Glutamatergic neuron (in vitro differentiated cells): ENCODE measurements at places on chromosomes 6 and 20.

DNA sequence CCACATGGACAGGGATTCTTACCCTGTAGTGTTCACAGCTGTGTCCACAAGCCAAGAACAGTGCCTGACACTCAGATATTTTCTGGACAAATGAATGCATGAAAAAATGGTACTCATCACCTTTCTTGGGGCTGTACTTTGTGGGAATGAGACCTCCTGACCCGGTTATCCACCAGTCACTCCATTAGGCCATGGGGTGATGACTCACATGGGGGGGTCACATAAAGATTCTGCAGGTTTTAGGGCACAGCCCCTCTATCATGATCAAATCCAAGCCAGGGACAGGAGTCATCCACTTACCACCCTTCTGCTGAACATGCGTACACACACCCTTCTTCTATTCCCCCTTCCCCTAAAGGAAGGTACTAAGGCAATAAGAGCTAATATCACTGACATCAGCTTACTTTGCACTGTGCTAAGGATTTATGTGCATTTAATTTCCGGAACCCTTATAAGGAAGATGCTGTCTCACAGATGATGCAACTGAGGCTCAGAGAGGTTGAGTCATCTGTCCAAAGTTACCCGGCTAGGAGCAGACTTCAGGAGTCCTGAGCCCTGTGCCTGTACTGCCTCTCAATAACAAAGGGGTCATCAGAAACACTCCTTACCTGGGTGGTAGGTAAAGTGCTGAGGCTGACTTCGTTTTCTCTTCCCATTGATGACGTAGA, 107.8 kb downstream of the NFATC2 start:
- no peak overlapping the region for H3K4me3 ChIP-seq
- H3K36me3 ChIP-seq, result no peaks in the 10 kb centered on the region
- no peak for DNase-seq
- H3K4me1 ChIP-seq, result peaks cover 4% of the 10 kb centered on the region
- H3K27me3 ChIP-seq, result peaks cover 2% of the 10 kb centered on the region
- H3K27ac ChIP-seq, result no peak overlapping the region

DNA sequence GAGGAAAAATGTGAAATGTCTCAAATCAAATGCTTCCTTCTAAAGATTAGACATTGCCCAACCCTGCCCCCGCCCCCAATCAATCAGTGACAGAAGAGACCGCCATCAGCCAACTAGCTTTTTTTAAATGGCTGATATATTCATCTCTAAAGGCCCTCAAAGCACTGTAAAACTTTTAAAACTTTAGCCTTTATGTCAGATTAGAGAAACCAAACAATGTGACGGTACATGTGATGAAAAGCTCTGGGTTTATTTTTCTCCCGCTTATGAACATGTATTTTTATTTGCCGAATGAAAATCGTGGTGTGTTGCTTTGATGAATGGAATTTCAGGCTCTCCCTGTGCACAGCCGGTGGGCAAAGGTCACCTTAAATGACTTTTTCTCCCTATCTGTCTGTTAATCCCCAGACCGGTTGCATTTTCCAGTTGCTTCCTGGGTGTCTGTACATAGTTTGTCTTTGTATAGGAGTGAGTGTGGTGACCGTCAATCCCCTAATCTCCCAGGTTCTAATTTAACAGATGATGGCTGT, 38.5 kb downstream of the TBC1D7 start:
- DNase-seq, result no peak
- H3K27ac ChIP-seq, result no peak overlapping the region
- H3K27me3 ChIP-seq, result peaks cover 7% of the 10 kb centered on the region
- H3K36me3 ChIP-seq, result peaks cover 28% of the 10 kb centered on the region

DNA sequence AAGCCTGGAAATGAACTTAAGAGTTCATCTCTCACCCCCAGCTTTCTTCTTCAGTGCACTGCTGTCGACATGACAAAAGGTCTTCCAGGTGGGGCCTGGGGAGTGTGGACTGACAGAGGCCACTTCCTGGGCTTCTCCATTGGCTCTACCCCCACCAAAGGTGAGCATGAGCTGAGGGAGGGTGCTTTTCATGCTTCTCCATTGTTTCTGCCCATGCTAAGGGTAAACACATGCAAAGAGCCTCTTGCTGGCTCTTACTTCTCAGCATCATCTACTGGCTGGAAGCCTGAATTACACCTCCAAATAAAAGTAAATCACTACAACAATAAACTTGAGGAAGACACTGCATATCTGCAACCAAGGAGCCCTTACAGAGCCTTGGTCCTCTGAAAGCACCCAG, 227.2 kb downstream of the EPM2A start:
- H3K4me3 ChIP-seq, result no peak overlapping the region
- H3K4me1 ChIP-seq, result no peaks in the 10 kb centered on the region
- H3K27me3 ChIP-seq, result no peaks in the 10 kb centered on the region
- no peak for DNase-seq
- H3K27ac ChIP-seq, result no peak overlapping the region

DNA sequence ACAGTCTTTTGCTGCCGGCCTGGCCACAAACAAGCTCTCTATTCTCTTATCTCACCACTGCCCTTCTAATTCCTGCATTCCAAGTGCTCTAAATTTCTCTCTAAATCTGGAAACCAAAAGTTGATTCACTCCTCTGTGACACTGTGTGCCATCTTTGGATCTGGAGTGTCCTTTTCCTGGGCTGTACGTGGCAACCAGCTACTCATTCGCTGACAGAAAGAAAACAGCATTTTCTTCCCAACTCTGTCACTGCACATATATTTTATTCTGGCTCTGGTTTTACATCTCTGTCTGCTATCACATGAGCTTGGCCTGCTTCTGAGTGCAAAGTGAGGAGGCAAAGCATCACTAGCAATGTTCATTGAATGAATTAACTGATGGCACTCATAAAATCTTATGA, 397.2 kb upstream of the MAP3K7 start:
- H3K4me1 ChIP-seq, result peaks cover 3% of the 10 kb centered on the region
- no peaks in the 10 kb centered on the region for H3K27me3 ChIP-seq
- H3K4me3 ChIP-seq, result no peak overlapping the region
- DNase-seq, result no peak

DNA sequence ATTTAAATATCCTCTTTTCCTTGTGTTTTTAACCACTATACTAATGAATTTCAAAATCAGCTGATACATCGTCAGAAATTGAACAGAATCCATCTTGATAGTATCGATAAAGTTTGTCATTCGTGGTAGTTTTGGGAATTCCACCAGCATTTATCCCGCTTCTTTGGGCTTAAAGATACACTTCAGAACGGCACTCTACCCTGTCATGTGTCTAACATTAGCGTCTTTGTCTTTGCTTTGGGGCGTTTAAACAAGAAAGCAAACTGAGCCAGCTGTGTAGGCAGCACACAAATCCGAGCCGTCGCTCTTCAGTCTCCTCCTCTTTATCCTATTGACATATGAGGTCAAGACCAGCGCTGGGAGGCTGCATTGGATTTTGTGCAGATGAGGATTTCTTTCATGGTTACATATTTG, 27.5 kb upstream of the NHSL1 start:
- no peaks in the 10 kb centered on the region for H3K27me3 ChIP-seq
- no peak overlapping the region for H3K4me3 ChIP-seq
- no peak overlapping the region for H3K27ac ChIP-seq
- peaks cover 1% of the 10 kb centered on the region for H3K36me3 ChIP-seq

- peaks cover 35% of the 10 kb centered on the region for H3K4me1 ChIP-seq
- peaks cover 9% of the 10 kb centered on the region for H3K27me3 ChIP-seq
- H3K4me3 ChIP-seq, result peak overlapping the region; percentile 95
- no peak for DNase-seq
Measured at GRCh38 chr6:118893064-118893806, 717 bp upstream of the ASF1A start.

DNA sequence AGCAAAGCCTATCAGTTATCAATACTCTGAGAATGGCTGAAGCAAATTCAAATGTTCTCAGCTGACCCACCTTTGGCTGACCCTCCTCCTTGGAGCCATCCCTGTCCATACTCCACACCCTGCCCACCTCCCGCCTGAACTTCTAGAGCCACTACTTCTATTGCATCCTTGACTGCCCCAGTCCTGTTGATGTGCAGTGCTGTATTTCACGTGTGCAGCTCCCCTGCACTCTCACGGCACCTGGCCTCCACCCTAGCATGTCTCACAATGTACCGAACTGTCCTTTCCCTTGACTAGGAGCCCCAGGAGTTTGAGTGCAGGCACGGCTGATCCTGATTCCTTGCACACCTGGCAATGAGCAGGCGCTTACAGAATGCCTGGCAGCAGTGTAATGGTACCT, 7.0 kb downstream of the CPXM1 start:
- peaks cover 4% of the 10 kb centered on the region for H3K27me3 ChIP-seq
- H3K36me3 ChIP-seq, result peaks cover 9% of the 10 kb centered on the region
- H3K4me1 ChIP-seq, result no peaks in the 10 kb centered on the region
- no peak for DNase-seq

- no peak overlapping the region for H3K27ac ChIP-seq
- peaks cover 19% of the 10 kb centered on the region for H3K4me1 ChIP-seq
- no peak for DNase-seq
- H3K36me3 ChIP-seq, result no peaks in the 10 kb centered on the region
- no peak overlapping the region for H3K4me3 ChIP-seq
- H3K27me3 ChIP-seq, result no peaks in the 10 kb centered on the region
Measured at GRCh38 chr6:156727715-156728385, 49.3 kb upstream of the ARID1B start.

- H3K4me3 ChIP-seq, result no peak overlapping the region
- DNase-seq, result no peak
- H3K4me1 ChIP-seq, result no peaks in the 10 kb centered on the region
- H3K36me3 ChIP-seq, result no peaks in the 10 kb centered on the region
- no peaks in the 10 kb centered on the region for H3K27me3 ChIP-seq
Measured at GRCh38 chr6:154622618-154623336, 110.4 kb upstream of the SCAF8 start.

DNA sequence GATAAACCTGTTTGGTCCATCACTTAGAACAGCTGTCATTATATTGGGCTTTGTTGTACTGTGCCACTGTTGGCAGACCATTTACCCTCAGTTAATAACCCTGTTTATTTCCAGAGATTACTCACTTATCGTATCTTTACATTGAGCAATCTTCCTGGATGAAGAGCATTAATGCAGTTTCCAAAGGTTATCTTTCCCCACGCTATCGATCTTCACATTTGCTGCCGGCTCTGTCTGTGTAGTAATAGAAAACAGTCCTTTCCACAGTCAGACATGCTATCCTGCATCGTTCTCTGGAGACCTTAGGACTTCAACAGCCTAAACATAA, 27.4 kb downstream of the GHRH start:
- no peak for DNase-seq
- H3K27me3 ChIP-seq, result peaks cover under 1% of the 10 kb centered on the region
- H3K27ac ChIP-seq, result peak overlapping the region; percentile 4
- no peak overlapping the region for H3K4me3 ChIP-seq

DNA sequence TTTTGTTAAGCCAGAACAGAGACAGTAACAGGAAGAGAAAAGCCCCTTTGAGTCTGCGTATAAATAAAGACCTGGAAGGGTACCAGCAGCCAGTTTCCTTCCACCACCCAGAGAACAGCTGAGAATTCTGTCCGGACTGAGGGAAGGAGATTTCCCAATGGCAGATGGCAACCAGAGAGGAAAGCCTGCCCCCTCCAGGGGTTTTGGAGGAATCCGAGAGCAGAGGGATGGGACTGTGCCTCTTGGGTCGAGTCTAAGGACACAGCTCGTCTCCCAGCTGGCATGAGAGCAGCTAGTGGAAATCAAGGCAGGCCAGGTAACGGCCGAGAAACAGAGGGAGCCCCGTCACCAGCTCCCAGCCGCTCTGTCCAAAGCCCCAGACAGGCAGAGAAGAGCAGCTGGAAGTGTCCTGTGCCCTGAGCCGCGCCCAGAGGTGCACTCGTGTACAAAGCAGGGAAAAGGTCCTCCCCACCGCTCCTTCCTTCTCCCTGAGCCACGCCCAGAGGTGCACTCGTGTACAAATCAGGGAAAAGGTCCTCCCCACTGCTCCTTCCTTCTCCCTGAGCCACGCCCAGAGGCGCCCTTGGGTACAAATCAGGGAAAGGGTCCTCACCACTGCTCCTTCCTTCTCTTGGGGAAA, 134.0 kb upstream of the SNX9 start:
- H3K27ac ChIP-seq, result peak overlapping the region; percentile 54
- peak overlapping the region; percentile 14 for H3K4me3 ChIP-seq
- H3K36me3 ChIP-seq, result peaks cover 4% of the 10 kb centered on the region
- DNase-seq, result no peak
- peaks cover 9% of the 10 kb centered on the region for H3K27me3 ChIP-seq
- peaks cover 23% of the 10 kb centered on the region for H3K4me1 ChIP-seq

DNA sequence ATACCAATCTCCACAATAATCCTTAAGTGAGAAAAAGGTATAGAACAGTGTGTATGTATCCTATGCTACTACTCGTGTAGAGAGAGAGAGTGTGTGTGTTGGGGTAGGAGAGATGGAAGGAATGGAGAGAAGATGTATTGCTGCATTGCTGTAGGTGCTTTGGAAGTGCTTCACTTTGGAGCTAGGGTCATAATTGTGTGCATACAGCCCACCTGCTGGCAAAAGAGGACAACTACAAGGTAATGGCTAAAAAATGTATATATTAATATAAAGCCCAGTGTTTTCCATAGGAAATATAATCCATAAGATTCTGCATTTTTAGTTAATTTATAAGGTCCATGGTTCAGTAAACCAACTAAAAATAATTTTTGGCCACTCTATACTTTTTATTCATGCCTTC, 36.1 kb downstream of the SERAC1 start:
- no peak overlapping the region for H3K4me3 ChIP-seq
- peak overlapping the region; percentile 50 for H3K27ac ChIP-seq
- peaks cover 5% of the 10 kb centered on the region for H3K4me1 ChIP-seq

DNA sequence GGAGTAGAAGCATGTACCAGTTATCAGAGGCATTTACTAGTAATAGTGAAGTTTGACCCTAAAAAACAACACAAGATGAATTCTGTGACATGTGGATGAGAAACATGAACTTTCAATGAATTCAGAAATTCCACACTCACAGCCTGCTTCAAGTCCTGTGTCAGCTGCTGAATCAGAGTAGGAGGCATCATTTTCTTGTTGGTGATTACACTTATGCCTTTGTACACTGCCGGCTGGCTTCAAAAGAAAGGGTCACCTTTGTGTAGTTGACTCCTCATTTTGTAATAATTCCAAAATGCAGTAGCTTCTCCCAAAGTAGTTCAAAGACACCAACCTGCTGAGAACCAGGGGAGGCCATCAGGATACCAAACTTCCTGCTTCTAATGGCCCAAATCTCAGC, 165.5 kb downstream of the BACH2 start:
- no peaks in the 10 kb centered on the region for H3K27me3 ChIP-seq
- no peaks in the 10 kb centered on the region for H3K36me3 ChIP-seq
- H3K4me1 ChIP-seq, result peaks cover 13% of the 10 kb centered on the region
- H3K27ac ChIP-seq, result no peak overlapping the region

DNA sequence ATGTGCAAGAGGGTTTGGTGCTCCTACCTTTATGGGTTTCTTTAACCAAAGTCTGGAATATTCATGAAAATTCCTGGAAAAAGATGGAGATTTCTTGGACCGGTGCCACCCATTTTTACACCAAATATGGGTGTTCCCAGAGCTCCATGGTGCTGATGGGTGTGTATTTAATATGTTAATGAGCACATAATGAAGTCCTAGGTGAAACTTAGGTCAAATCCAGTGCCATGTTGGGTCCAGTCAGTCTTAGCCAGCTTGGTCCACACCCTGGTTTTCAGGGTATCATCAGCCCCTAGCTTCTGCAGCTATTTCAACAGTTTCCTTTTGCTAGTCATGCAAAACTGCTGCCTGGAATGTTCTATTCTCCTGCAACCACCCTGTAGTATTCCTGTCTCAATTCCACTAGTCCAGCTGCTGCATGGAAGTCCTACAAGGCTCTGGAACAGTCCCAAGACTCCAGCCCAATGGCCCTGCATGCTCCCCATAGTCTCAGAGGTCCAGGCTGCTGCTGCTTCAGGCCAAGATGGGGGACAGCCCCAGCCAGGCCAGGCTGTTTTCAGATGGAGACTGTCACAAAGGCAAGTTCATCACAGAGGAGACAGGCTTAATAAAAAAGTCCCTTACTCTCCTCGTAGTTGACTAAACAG, 31.8 kb downstream of the CST9L start:
- no peaks in the 10 kb centered on the region for H3K4me1 ChIP-seq
- no peak overlapping the region for H3K4me3 ChIP-seq
- H3K27ac ChIP-seq, result no peak overlapping the region
- no peaks in the 10 kb centered on the region for H3K27me3 ChIP-seq
